ENCODE measurements at places on chromosomes 2 and 18.

GRCh38 chr2:134669731-134670669 is 48.8 kb downstream of the TMEM163 start:
- no peak for DNase-seq

- no peak for DNase-seq
These were observed 265.3 kb downstream of the RNF144A start for GRCh38 chr2:7182525-7182924.

- no peak for DNase-seq
These were observed 370.6 kb upstream of the REG3G start for GRCh38 chr2:78654941-78655340.

GRCh38 chr2:88074854-88075292 is 7.2 kb downstream of the SMYD1 start:
- no peak for DNase-seq

DNA sequence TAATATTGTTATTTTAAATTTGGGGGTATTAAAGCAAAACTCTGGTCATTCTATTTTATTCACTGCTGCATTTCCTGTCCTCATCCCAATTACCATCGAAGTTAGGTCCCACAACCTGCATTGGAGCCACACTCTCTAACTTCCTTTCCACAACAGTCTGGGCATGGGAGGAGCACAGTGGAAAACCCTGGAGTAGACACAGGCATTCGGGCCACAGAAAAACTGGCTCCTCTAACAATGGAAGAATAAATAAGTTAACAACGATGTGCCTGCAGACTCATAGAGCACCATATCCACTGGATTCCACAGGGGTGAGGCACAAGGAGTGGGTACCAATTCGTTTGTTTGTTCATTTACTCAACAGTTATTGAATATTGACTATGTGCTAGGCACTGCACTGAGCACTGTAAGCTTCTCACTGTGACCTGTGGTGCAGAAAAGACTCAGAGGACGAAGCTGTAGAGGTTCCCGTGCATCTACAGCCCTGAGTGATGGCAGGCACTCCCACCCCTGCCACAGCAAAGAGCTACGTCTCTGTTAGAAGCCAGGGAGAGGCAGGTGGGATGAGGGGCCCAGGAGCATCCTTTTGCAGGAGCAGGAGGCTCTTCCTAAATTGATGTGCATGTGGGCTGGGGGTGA is 154.2 kb upstream of the PGAP1 start:
- no peak for DNase-seq

GRCh38 chr2:139201516-139201915 is 421.3 kb upstream of the NXPH2 start:
- DNase-seq, result no peak

DNA sequence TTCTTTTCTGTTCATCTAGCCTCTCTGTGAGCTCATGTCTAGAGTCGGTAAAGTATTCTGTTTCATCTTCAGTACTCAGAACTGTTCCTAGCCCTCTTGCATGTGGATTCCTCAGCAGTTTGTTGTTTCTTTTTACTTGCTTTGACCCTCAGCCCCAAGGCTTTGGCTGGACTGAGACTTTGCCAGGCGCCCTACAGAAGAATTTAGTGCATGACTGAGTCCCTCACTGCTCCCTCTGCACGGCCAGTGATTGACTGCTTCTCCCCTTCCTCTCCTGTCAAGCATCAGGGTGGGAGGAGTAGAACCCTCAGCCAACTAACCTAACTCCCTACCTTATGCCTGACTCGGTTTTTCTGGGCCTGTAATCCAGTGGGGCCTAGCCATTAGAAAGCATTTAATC is 109.8 kb downstream of the ESCO1 start:
- no peak for DNase-seq

DNA sequence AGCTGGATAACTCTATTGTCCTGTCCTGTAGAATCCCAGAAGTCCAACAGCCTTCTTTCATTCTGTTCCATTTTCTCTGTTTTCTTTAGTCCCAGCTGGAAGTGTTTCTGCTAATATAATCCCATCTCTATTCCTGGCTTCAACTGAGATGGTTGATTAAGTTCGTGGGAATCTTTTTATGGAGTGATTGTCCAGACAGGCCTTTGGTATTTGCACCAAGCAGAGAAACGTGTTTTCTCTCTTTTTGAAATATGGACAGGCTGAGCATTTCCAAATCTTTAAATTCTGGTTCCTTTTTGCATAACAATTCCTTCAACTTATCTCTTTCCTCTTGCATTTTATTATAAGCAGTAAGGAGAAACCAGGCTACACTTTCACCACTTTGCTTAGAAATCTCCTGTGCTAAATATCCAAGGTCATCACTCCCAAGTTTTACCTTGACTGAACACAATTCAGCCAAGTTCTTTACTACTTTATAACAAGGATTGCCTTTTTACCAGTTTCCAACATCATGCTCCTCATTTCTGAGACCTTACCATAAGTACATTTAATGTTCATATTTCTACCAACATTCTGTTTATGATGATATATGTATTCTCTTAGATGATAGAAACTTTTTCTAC is 108.8 kb downstream of the ZFP36L2 start:
- no peak for DNase-seq

GRCh38 chr2:27086090-27086723 is 365 bp upstream of the KHK start:
- DNase-seq, result peak; percentile 96

- no peak for DNase-seq
These were observed 125.8 kb upstream of the CREB1 start for GRCh38 chr2:207403950-207404349.

- DNase-seq, result no peak
These were observed 72.7 kb downstream of the ANKRD12 start for GRCh38 chr18:9209279-9209678.

DNA sequence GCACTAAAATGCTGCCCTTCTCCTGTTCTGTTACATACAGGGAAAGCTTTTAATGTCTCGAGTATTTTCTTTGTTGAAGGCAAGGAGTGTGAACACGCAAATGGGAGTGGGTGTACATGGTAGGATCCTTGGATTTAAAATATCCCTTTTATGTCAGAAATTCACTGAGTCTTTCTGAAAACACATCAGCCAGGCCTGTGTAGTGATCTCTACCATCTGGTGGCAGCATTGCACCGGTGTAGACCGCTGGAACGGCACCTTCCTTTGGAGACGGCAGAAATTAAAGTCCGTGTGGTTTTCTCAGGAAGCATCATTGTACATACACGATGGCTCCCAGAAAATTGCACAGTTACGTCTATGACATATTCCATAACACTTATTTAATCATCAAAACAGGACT is 515.8 kb downstream of the GALR1 start:
- DNase-seq, result peak; percentile 8
